Cortex of kidney (tissue), 1 donor: ENCODE measurements at places on chromosomes 11 and 22.

DNA sequence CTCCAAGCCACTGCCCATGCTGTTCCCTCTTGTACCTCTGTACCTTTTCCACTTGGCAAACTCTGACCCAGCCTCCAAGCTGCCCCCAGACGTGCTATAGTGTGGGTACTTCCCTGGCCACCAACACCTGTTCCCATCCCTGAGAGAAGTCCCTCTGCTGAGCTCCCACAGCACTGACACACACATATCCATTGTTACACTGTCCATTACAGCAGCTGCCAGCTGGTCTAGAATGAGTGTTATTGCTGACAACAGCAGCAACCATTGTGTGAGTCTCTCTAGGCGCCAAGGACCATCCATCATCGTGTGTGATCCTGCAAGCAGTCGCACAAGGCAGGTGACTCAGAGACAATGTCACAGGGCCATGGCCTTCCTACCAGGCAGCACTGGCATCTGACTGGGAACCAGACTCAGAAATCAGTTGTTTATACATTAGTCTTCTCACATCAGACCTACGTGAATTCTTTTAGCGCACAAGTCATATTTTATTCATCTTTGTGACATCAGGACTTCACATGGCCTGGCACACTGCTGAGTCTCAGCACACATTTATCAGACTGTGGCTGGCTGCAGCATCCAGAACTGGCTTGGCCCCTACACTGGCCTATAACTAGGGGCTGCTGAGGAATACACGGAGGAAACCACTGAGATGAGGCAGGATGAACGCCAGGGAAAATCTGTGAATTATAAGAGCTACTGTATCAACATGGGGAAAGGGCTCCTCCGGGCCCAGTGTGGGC lies 56.4 kb downstream of the SGSM3 start:
- DNase-seq = no peak

DNA sequence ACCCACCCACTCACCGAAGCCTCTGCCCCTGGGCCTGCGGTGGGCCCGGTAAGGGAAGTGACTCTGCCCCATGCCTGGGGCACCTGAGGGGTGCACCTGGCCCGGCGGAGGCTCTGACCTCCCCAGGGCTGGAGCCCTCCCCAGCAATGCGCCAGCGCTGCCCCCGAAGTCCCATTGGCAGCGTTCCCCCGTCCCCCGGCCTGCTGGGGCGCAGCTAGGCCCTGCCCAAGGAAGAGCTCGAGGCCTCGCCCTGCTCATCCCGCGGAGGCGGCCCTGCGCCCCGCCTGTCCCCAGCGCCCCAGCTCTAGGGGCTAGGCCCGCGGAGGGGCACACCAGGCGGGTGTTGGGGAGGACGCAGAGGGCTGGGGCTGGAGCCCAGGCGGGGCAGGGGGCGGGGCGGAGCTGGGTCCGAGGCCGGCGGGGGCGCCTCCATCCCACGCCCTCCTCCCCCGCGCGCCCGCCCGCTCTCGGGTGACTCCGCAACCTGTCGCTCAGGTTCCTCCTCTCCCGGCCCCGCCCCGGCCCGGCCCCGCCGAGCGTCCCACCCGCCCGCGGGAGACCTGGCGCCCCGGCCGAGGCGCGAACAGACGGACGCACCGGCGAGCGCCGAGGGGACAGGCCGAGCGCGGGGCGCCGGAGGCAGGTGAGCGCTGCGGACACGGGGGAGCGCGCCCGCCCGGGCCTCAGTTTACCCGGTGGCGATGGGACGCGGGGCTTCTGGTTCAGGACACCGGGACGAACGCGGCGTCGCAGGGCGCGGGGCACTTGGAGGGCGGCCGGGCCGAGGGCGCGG lies at the start of gene EPS8L2:
EPS8L2 (plus strand) TSS at position 586 of the 793 bp plus-strand sequence. CDS start 3,177 bp downstream, outside the sequence.
- no peak for DNase-seq

DNA sequence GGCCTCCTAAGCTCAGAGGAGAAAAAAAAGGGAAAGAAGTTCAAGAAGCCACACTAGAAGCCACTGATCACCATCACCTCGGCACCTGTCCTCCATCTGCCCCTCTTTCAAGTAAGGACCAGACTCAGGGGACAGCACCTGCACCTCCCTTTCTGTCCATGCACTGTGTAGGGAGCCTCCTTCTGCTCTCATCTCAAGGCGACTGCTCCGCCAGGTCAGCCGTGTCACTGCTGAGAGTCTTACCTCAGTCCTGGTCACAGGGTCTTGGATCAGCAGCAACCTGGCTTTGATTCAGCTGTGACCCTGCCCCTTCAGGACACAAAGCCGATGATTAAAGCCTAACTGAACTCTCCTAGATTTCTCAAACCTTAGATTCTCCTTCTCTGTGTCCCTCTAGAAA lies 101.5 kb downstream of the ZNF280B start:
- DNase-seq = no peak

GRCh38 chr22:50621356-50621880 lies 6.5 kb downstream of the ARSA start:
- DNase-seq = no peak

- DNase-seq = no peak
Measured at GRCh38 chr11:133992121-133992520, 35.4 kb upstream of the IGSF9B start.

GRCh38 chr11:10302744-10303557 lies 1.9 kb upstream of the ADM start:
- peak; percentile 64 for DNase-seq

DNA sequence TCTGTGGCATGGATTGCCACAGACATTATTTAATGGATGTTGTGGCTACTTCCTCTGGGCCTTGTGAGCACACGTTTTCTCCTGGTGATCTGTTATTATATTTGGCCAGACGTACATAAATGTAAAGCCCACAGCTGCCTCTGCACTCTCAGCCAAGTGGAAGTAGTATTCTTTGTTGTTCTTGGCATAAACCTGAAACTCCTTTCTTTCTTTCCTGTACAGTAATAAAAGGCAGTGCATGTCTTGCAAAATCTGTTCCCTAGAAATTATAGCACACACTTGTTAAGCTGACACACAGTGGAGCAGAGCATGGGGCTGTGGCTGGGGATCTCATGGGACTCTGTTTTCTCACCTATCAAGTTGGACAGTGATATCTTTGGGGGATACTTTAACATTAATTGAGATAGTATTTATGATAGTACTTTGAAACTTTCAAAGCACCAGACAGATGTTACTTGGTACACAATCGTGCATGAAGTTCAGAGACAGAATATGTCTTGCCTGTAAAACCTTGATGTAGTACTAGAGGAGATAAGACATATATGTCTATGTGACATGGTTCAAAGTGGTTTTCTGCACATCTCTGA lies 20.9 kb downstream of the PANX1 start:
- no peak for DNase-seq

- no peak for DNase-seq
Measured at GRCh38 chr11:65426839-65427690, 4.5 kb downstream of the NEAT1 start.

- DNase-seq = no peak
Measured at GRCh38 chr11:35933320-35933871, 10.5 kb upstream of the LDLRAD3 start.

- no peak for DNase-seq
Measured at GRCh38 chr22:49296561-49296960, 531.1 kb downstream of the BRD1 start.

DNA sequence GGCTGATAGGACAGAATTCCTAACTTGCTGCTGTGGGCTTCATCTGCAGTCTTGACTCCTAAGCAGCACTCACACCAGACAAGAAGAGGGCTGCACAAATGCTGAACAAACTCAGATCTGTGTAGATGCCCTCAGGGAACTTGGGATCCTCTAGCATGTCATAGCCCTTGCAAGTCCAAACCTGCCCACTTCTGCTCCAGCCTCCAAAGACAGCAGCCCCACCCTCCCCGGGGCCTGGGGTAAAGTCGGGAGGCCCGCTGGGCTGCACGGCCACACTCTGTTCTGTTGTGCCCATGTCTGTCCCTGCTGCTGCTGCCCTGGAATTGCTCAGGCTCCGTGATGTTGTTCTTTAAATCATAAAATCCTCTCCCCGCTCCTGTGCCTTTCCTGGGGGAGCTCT lies 28.3 kb downstream of the DRD2 start:
- no peak for DNase-seq

DNA sequence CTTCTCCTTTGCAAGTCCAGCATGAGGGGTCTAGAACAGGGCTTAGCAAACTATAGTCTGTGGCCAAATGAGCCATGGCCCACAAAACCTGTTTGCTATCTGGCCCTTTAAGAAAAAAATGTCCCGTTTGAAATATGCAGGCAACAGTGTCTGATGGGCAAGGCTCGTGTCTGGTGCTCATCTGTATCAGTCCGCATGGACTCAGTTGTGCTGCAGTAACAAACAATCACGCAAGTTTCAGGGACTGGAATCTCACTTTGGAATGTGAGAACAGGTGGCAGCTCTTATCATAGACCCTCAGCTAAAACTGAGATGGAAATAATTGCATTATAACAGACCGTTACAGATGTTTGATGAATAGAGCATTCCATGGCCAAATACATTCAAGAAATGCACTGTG lies 19.1 kb upstream of the PVALB start:
- no peak for DNase-seq

DNA sequence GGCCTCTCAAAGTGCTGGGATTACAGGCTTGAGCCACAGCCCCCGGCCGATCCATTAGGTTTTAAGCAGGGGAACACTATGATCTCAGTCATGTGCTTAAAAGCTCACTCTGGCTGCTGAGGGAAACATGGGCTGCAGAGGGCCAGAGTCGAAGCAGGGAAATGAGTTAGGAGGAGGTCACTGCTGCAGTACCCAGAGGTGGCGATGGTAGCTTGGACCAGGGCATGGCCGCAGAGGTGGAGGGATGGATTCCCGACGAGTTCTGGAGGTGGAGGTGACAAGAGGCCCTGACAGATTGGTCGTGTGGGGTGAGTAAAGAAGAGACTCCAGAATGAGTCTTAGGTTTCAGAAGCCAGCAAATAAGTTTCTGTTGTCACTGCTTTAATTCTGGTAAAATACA lies 54.4 kb upstream of the INCENP start:
- no peak for DNase-seq

DNA sequence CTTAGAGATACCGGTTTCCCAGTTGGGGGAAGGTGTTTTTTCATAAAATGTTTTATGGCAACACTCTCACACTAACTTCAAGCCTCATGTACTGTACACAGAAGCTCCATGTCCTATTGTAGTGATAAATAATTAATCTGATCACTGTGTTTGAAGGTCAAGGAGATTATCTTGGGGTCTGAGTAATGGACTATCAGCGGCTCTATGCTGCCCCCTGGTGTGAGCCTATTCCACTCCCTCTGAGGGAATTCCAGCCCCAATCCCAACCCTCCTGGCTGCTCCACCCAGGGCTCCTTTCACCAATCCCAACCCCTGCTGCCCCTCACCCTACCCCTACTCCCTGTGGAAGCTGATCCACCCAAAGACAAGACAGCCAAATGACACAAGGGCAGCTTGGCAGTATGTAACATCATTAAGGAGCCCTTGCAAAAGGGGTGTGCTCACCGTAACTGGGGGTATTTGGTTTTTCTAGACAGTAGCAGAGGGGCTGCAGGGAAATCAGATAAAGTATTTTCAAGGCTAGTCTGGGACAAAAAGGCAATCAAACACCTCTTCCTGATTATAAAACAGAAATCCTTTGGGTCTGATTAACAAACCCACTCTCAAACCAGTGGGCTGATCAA lies 22.3 kb downstream of the HPS4 start:
- no peak for DNase-seq

DNA sequence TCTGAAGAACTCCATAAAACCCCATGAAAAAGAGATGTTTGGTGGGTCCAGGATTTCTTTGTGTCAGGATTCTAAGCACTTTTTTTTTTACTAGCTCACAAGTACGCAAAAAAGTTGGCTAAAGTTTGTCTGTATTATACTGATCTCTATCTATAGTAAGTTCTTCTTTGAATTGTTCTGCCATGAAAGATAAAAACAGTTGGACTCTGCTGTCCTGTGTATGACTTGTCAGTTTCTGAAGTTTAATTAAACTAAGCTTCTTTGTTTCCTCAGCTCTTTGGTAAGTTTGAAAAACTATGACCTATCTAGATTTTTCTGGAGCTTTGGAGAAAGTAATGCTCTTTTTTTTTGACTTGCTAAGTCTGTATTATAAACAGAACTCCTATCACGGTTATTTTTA lies 812.2 kb upstream of the LUZP2 start:
- no peak for DNase-seq

DNA sequence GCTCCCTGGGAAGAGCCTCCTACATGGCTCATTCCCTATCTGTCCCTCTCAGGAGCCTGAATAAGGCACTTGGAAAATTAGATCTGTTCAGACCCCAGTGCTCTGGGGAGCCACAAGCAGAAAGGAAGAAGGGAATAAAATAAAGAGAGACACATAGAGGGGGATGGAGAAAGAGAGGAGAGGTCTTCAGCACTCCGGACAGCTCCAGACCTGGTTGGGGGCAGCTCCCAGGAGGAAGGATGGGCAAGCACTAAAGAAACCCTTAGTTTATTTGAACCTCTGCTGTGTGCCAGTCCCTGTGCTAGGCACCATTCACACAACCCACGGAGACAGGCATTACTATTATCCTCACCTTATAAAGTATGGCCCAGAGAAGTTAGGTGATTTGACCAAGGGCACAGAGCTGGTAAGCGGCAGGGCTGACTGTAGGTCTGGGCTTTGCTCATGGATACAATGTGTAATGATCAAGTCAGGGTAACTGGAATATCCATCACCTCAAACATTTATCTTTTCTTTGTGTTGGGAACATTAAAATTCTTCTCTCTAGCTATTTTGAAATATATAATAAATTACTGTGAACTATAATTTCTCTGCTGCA lies 53.7 kb upstream of the LRRC32 start:
- DNase-seq = no peak

DNA sequence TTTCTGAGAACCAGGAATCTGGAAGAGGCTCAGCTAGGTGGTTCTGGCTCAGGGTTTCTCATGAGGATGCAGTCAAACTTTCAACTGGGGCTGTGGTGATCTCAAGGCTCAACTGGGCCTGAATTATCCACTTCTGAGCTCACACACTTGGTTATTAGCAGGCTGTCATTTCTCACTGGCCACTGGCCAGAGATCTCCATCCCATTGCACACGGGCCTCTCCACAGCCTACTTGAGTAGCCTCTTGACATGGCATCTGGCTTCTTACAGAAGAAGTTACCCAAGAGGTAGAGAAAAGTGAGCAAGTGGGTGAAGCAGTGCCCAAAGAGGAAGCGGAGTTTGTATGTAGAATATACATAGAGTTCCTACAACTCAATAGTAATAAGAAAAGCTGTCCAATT lies 16.0 kb downstream of the CALCA start:
- DNase-seq = no peak

GRCh38 chr11:124442442-124442841 lies 3.1 kb downstream of the OR8B8 start:
- no peak for DNase-seq

DNA sequence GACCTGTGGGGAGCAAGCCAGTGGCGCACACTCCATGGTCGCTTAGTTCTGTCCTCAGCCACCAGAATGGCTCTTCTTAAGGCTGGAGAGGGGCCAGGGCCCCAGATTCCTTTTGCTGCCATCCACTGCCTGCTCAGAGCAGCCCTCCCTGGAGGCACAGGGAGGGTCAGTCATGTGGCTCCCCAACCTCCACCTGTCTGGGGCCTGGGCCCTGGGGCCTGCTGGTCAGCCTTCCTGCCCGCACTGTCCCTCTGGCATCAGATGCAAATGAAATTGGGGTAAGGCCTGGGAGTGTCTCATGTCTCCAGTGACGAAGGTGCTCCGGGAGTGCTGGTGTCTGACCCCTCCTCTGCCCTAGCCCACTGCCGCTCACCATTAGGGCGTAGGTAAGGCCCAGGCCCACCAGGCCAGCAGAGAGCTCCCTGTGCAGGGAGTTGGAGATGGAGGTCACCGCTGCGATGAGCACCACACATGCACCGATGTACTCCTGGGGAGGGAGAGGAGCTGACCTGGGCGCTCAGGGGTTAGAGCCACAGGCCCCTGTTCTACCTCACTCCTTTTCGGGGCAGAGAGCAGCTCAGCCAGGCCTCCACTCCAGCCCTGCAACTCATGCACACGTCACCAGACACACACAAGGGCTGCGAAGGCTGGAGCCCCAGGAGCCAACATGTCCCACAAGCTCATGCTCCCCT lies 9.0 kb upstream of the KCNJ11 start:
- no peak for DNase-seq
